T-helper 1 cell treated with Interleukin-12 subunit alpha and Interleukin-12 subunit beta and Interleukin-4 antibody, amounts not matched to agents 30 ng/mL and 1 ng/mL, for 36 hours (primary cell): ENCODE measurements at places on chromosomes 6 and 20. TPM values are rescaled to one million over a fixed set of nuclear protein-coding genes. Genes with fewer than 3 reads are reported as not detected.

Gene ASF1A
- total RNA-seq: 41.4 and 47.1 TPM in 2 replicates

Gene ZBTB22
- 12.4 and 13.3 TPM in 2 replicates for total RNA-seq

Gene SLC22A2
- total RNA-seq: not detected in 2 replicates

Gene C6orf141
- total RNA-seq: not detected in 2 replicates

Gene ERVFRD-1
- not detected in 2 replicates for total RNA-seq

Gene EPB41L1
- total RNA-seq: not detected in 2 replicates

Gene EYA2
- not detected in 2 replicates for total RNA-seq

Gene HEY2
- total RNA-seq: not detected in 2 replicates

Gene OPRM1
- not detected in 2 replicates for total RNA-seq

Gene LPA
- total RNA-seq: 0.02 TPM in 1 of 2 replicates, not detected in the other

Gene CYP39A1
- not detected in 2 replicates for total RNA-seq
